ENCODE measurements at places on chromosomes 1 and 21.
A peak's percentile ranks its signal among the peaks of the same experiment; 100 is the strongest.

DNA sequence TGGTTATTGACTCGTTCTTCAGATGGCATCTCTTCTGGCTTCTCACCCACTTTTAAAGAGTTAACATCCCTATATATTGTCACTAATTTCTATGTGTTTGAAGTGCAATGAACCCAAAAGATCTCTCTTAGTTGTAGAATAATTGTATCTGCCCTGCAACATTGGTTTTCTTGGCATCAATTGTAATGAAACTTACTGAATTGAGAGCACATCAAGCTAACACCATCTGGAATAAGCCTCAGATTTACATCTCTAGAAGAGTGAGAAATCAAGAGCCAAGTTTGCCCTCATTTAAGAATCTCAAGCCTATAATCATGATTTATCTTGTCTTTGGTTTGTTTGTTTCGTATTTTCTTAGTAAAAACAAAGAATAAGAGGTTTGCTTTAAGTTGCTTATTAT, 372.6 kb upstream of the LRRC7 start:
- no peak for DNase-seq

DNA sequence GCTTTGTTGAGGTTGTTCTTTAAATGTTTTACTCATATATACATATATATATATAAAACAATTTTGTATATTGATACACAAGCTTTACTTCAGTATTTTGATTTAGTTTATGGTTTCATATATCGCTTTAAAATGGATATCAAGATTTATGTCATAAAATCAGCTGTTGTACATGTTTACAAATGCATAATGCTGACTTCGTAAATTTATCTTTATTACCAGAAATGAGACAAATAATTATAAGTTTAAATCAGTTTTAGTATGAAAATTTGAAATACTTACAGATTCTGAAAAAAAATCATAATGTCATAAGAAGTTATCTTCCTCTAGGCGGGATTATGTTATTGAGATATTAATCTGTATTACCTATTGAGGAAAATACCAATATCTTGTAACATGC, 6.9 kb downstream of the STXBP3 start:
- DNase-seq, result no peak

GRCh38 chr1:49527606-49528305, 496.0 kb downstream of the AGBL4 start:
- no peak for DNase-seq

GRCh38 chr1:80818211-80818610, 982.5 kb upstream of the ADGRL2 start:
- no peak for DNase-seq

- peak; percentile 41 for DNase-seq
Measured at GRCh38 chr1:228004331-228004855, 2.4 kb upstream of the WNT3A start.

DNA sequence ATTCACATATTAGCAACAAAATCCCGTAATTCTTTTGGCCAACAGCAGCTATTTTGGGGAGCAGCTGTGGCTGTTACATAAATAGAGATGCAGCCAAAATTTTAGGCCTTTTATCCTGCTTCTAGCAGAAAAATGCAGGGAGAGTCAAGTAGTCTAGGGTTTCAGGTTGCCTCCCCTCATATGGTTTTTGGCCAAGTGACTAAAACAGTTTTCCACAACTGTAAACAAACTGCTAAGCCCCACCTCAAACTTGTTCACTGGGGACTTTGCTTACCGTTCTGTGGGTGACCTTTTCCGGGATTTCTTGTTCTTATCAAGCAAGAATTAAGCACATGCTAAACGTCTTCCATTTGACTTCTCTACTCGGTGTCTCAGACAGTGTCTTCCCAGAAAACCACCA, 133.4 kb downstream of the EDEM3 start:
- no peak for DNase-seq

DNA sequence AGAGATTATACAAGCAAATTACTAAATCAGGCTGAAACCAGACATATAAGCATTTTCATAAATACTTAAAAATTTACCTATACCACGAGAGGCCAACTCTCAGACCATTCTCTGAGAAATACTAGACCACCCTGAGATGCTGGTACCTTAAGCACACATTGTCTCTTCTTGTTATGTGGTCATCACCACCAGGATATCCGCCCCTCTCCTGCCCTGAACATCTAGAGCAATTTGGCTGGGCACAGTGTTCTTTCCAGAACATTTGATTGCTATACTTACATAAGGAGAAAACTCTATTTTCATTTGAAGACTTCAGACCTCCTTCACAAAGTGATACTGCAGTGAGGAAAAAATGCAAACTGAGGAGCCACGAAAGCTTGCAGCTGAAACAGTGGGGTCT, 36.2 kb upstream of the DUSP10 start:
- no peak for DNase-seq

DNA sequence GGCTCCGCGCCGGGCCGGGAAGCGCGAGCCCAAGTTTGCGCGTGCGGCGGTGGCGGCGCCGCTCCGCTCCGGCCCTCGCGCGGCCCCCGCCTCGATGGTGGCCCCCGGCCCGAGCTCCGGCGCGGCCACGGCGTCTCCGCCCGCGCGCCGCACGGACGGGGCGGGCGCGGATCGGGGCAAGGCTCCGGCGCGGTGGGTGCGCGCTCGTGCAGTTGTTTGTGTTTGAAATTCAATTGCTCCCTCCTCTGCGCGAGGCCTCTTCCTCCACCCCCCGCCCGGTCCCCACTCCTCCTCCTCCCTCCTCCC, at the start of gene HDGF:
HDGF (minus strand) TSS at position 225 of the 306 bp plus-strand sequence. CDS start 246 bp downstream, outside the sequence.
- DNase-seq, result no peak

- DNase-seq, result no peak
Measured at GRCh38 chr1:236460103-236460502, 63.7 kb upstream of the LGALS8 start.

DNA sequence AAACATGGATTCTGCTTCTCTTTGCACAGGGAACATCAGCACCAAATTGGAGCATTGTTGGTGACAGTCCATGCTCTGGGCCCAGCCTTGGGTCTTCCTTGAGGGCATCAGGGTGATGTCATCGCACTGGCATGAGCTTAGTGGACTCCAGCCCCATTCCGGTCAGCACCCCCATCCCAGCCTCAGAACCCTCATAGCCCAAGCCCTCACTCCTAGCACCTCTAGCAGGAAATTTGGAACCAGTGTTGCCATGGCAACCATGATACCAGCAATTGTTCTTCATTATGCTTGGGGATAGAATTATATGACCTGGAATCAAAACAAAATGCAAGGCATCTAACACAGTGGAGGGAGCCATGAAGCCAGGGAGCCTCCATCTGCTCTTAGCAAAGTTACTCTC, 83.1 kb downstream of the VWA5B1 start:
- DNase-seq, result no peak

DNA sequence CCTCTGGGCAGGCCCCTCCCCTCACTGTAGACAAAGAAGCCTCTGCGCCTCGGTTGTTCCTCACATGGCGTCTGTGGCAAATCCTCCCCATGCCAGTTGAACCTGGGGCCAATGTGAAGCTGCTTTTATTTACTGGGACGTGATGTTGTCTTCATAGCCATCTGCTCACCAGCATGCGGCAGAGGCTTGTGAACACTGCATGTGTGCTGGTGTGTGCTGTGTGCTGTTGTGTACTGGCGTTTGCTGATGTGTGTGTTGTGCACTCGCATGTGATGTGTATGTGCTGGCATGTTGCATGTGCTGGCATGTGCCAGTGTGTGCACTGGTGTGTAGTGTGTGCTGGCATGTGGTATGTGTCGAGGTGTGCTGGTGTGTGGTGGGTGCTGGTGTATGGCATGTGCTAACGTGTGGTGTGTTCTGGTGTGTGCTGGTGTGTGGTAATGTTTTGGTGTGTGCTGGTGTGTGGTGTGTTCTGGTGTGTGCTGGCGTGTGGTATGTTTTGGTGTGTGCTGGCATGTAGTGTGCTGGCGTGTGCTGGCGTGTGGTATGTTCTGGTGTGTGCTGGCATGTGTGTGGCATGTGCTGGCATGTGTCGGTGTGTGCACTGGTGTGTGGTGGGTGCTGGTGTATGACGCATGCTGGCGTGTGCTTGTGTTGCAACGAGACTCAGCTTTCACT, 37.2 kb upstream of the TRAPPC10 start:
- no peak for DNase-seq

- DNase-seq, result no peak
Measured at GRCh38 chr1:216632980-216633379, 90.2 kb downstream of the ESRRG start.

GRCh38 chr1:61000327-61000726, 82.0 kb upstream of the NFIA start:
- DNase-seq, result no peak

DNA sequence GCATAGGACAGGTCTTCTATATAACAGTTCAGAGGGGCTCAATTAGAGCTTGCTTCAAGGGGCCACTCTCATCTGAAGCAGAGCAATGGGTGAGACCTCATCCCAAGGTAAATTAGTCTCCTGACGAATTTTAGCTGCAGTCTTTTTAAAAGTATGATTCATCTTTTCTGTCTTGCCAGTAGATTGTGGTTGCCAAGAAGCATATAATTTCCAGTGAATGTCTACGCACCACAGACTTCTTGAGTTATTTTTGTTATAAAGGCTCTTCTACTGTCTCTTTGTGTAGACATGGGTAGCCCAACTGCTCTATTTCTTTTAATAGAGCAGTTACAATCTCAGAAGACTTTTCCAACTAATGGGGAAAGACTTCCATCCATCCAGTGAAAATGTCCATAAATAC, 108.9 kb upstream of the FMN2 start:
- no peak for DNase-seq

DNA sequence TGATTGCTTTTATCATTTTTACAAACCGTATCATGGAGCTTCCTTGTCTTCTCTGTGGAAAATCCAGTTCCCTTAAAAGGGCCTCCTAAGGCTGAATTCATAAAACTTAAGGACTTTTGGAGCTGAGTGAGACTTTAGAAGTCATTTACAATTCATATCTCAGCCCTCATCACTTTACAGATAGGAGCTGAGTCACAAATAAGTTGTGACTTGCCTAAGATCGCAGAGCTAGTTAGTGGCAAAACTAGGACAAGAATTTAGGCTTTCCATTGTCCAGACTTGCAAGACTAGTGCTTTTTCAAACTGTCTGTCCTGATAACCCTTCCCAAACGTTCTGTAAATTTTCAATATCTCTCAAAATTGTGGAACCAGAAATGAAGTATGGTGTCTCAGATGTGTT, 37.3 kb downstream of the C1orf21 start:
- DNase-seq, result no peak

DNA sequence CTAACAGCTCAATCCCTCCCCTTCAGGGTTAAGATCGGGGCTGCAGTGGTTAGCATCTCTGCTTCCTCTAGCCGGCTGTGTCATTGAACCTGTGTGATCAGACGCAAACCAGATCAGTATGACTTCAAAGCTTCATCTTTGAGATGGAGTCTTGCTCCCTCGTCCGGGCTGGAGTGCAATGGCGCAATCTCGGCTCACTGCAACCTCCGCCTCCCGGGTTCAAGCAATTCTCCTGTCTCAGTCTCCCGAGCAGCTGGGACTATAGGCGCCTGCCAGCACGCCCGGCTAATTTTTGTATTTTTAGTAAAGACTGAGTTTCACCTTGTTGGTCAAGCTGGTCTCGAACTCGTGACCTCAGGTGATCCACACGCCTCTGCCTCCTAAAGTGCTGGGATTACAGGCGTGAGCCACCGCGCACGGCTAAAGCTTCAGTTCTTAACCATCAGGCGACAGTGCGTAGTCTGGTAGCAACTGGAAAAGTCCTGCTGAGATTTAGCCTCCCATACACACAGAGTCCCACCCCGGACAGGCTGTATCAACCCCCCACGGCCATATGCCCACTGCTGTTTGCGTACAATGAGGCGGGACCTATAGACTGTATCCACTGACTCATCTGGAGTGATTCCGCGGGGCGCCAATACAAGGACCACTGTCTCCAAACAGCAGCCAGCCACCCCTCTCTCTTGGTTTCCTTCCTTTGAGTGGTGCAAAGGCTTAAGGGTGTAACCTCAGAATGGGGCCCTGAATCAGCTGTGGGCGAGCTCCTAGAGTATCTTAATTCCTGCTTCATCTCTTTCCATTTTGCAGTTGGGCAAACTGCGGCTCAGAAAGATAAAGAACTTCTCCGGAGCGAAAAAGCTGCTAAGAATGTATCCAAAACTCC, 23.3 kb downstream of the CELA3A start:
- DNase-seq, result peak; percentile 79

DNA sequence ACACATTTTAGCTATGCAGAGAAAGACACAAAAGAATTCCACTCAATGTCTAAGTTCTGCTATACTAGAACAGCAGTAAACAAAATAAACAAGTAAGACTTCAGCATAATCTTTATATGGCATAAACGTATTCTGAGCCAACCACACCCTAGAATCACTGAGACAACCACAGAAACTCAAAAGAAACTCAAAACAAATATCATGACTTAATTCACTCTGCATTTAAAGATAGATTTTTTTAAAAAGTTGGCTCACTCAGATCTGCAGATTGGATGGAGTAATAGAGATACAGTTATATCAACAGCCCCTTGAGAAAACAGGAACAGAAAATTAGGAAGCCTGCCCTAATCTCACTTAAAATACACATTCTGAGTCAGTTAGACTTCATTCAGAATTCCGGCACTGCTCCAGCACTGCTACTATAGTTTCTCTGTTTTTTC, 95.0 kb downstream of the COL24A1 start:
- DNase-seq, result no peak

Data from erythroblast (primary cell).